ENCODE measurements at places on chromosomes 6 and 20.

GRCh38 chr6:123415844-123416468 lies 220.8 kb downstream of the TRDN start:
- peak; percentile 32 for DNase-seq

DNA sequence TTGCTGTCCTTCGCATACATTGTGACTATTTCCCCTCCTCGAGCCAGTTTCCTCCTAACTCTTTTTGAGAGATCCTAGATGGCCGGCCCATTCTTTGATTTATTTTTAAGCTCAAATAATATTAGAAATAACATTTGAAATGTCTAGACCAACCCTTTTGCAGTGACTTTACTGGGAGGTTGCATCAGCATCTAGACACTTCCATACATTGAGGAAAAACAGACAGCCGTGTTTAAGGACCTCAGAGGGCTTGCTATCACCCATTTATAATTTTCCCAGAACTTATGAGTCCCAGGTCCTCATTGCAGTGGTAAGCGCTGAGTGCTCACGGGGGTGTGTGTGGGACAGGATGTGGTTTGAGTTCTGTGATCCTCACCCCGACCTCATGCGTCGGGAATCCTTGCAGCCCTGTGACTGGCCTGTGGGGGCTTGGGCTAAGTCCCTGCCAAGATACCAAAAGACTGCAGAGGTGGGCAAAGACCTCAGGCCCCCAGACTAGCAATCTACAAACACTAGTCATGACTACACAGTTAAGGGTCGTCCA lies at the start of gene GPX5:
Gene GPX5 (plus strand): TSS at position 386 of the 544 bp plus-strand sequence. CDS start 133 bp downstream, at position 519.
- no peak for DNase-seq

GRCh38 chr6:134111062-134111677 lies 58.7 kb upstream of the SLC2A12 start:
- peak; percentile 70 for DNase-seq

GRCh38 chr6:47239546-47239945 lies 70.2 kb downstream of the TNFRSF21 start:
- DNase-seq: no peak

GRCh38 chr20:15739035-15739434 lies 834.2 kb downstream of the KIF16B start:
- no peak for DNase-seq

DNA sequence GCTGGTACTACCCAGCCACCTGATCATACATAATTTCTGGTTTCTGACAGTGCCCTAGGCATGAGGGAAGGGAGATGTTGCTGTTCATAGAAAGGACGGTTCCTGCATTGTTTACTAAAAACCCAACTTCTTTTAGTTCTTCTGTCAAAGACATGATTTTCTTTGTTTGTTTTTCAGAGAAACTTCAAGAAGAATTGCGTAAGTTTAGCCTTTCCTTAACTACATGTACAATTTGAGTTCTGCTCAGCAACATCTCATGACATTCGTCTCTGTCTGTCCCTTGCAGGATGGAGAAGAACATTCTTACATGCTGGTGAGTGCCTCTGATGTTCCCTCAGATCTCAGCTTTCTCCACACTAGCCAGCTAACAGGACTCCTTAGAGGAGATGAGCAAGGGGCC lies 8.0 kb downstream of the BTN2A1 start:
- DNase-seq: no peak

GRCh38 chr20:32674362-32674789 lies 635 bp upstream of the C20orf203 start:
- peak; percentile 74 for DNase-seq

DNA sequence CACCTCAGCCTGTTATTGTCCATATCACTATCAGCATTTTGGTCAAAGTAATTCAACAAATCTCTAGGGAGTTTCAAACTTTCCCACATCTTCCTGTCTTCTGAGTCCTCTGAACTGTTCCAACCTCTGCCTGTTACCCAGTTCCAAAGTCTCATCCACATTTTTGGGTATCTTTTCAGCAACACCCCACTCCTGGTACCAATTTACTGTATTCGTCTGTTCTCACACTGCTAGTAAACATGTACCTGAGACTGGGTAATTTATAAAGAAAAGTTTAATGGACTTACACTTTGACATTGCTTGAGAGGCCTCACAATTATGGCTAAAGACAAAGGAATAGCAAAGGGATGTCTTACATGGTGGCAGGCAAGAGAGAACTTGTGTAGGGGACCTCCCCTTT lies 224.2 kb downstream of the ADGRB3 start:
- no peak for DNase-seq

GRCh38 chr6:115948751-115949150 lies 111.9 kb downstream of the FRK start:
- DNase-seq: no peak

DNA sequence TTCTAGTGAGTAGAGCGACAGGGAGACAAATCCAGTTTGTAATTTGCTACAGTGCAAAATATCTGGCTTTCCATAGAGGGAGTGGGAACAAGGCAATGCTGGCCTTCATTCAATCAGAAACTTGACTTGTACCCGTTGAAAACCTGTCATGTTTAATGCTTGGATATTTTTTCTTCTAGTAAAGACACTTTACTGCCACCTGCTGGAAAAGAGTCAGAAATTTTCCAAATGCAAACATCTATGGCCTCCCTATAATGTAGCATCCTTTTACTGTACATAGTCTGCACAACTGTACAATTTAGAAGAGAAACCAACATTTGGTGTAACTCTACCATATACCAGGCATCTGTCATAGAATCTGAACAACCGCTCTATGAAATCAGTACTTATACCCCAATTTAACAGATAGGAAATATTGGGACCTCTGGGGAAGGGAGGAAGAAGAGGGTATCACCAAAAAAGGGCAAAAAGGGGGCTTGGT lies 16.7 kb upstream of the TBC1D20 start:
- DNase-seq: peak; percentile 79

DNA sequence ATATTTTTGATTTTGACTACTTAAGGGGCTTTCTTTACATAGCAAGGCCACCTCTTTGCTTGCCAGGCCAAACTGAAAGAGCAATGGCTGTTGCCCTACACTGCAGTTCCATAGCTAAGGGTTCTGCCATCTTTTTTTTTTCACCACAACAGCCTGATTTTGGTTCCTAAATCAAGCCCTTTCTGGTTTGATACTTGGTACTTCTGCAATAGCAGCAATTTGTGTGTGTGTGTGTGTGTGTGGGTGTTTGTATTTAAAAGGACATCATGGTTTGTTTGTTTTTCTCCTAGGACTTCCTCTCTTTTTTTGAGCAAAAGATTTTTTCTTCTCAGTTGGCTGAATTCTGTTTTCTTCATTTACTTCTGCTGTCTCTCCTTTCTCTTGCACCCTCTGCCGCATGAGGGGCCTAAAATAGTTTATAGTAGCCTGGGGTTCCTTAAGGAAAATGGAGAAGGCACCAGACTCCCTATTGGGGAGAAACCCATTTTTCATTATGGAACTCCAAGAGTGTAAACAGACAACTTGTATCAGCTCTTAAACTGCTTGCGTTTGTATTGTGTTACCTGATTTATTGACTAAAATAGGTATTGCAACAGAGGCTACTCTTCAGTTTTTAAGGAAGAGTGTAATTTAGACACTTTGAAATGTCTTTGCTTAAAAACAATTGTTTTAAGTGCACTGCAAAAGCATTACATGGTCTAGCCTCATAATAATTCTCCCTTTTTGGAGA lies 12.2 kb upstream of the GCLC start:
- DNase-seq: no peak

DNA sequence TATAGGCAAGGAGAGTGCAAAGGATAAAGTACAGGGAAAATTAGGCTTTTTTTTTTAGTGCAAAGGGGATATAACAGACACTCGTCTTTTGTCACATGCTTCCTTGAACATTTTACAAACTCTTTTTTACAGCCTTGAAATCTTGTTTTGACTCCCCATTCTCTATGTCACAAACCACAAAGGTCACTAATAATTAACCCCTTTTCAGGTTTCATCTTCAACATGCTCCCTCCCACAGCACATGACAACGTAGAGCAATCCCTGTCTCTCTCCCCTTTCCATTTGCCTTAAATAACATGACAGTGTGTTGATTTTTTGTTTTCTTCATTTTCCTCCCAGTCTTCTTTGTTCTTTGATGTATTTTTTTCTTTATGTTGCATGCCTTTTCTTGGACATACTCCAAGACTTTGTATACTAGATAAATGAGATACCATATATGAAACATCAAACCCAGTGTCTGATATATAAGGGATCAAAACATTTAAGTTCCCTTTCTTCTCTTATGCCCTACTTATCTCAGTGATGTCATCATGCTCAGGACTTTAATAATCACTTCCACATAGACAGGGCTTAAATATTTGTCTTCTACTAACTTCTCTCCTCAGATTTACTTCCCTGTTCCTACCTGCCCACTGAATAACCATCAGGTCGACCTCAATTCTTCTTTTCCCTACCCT lies 378.7 kb upstream of the HSF2 start:
- no peak for DNase-seq

DNA sequence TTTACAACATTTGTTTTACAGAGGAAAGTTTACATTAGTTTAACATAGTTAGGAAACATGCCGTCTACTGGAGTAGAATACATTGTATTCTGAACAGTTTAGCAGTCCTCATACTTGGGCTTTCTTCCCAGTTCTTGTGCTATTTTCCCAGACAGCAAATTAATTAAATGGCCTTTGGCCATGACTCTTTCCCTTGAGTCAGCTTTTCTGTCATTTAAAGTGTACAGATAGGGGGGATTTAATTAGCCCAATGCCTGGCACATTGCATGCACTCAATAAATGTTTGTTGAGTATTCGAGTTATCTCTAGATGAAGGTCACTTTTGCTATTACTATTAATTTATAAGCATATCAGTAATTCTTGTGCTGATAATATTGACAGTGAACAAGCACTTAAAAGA lies 1.6 kb downstream of the TMEM244 start:
- no peak for DNase-seq

GRCh38 chr20:9999645-10000044 lies 35.1 kb upstream of the ANKEF1 start:
- no peak for DNase-seq
